ENCODE measurements at places on chromosomes 7 and 10.

- DNase-seq, result no peak
Observed at GRCh38 chr10:49601857-49602256, 8.3 kb upstream of the SLC18A3 start.

DNA sequence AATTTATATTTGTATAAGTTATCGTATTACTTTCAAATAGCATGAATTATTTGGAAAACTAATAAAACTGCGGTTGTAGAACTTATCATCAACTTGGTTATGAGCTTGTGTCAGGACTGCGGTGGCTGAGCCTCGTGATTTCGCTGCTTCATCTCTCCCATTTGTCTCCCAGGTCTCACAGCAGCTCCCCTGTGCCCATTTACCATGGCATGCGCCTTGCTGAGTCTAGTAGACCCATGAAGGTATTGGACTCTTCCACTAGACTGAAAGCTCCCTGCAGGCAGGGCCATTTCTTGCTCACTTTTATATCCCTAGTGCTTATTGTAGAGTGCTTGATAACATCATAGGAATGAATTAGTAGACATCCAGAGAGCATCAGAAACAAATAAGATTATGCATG is 53.9 kb downstream of the CPXM2 start:
- DNase-seq, result no peak

DNA sequence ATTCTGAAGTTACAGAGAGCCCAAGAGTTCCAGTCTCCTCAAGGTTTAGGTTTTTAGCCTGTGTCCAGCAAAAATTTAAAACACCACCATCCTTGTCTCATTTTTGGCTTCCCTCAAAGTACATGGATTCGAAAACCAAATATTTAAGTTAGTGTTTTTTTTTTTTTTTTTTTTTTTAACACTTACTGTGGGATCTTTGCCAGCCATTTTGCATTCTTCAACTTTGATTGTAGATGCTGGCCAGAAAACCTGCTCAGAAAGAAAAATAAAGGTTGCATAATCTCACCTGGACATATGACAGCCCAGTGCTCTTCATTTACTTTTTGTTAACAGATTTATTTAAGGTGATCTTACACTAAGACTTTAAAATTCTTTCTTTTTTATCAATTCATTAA is 91.6 kb downstream of the SEMA3C start:
- no peak for DNase-seq

- DNase-seq, result no peak
Observed at GRCh38 chr10:105585753-105586152, 944.7 kb downstream of the SORCS3 start.

DNA sequence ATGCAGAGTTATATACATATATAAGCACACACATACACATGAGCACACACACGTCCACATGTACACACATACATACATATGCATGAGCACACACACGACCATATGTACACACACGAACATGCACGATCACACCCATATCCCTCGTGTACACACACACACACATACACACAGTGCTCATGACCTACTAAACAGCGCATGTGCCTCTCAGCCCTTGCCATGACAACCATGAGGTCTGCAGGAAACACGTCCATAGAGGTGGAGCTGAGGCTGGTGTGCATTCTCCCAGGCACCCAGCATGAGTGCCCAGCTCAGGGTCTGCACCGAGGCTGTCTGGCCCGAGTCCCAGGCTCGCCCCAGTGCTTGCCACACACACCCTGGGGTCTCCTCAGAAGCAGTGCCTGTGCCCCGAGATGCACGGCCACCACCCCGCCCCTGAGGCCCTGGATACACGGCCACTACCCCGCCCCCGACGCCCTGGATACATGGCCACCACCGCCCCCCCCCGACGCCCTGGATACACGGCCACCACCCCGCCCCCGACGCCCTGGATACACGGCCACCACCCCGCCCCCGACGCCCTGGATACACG is 529.6 kb downstream of the DNAJB6 start:
- no peak for DNase-seq

DNA sequence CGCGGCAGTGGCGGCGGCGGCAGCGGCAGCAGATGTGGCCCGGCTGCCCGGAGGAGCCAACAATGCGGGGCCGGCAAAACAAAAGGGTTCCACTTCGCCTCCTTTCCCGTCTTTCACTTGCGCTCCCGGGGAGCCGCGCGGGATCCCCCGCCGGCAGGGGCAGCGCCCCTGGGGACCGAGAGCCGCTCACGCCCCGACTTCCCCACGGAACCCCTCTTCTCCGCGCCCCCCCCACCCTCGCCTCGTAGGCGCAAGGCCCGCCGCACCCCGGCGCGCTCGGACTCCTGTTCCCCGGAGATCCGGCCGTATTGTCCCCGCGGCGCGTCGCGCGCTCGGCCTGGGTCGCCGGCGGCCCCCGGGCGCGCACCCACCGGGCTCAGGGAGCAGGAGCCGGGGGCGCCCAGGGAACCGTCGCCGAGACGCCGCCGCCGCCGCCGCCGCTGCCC is 854 bp downstream of the CTBP2 start:
- DNase-seq, result no peak

- no peak for DNase-seq
Observed at GRCh38 chr7:82605247-82605864, 161.8 kb upstream of the CACNA2D1 start.

GRCh38 chr10:88989423-88989822 is 1.2 kb upstream of the FAS start:
- DNase-seq, result no peak
